ENCODE measurements at places on chromosomes 1 and 21. TPM values are rescaled to one million over a fixed set of nuclear protein-coding genes. Genes with fewer than 3 reads are reported as not detected.

The WNT4 gene
- total RNA-seq = 3.4 TPM

The C4BPB gene
- not detected for total RNA-seq

The KRTAP21-1 gene
- total RNA-seq = not detected

The C1orf159 gene
- 6.4 TPM for total RNA-seq
